NCI-H460 (cell line): ENCODE measurements at places on chromosomes 1 and 21.
A peak's percentile ranks its signal among the peaks of the same experiment; 100 is the strongest.

DNA sequence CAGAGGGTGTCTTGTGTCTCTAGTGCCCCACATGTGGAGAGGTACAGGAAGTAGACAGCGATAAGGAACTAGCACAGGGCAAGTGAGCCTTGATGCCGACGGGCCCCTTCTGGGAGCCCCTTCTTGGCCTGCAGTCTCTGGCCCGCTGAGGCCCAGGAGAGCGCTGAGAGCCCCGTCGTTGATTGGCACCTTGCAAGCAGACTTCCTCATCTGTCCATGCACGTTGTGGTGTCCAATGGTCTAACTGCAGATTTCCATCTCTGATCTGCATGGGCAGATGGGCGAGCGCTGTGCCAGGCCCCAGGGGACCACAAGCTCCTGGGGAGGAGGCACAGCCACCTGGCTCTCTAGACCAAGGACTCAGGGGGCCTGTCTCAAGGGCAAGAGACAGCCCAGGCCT is 32.4 kb downstream of the PLEKHA6 start:
- DNase-seq = no peak

DNA sequence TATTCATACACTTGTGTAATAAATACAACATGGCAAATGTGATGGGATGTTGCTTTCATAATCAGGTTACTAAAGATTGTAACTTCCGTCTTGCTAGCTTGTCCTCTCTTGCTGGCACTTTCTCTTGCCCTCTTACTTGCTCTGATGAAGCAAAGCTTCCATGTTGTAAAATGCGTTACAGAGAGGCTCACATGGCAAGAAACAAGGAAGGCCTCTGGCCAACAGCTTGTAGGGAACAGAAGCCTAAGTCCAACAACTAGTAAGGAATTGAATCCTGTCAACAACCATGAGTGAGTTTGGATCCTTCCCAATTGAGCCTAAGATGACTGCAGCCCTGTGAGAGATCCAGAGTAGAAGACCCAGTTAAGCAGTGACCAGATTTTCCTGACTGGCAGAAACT is 15.4 kb downstream of the TMED5 start:
- DNase-seq = no peak

DNA sequence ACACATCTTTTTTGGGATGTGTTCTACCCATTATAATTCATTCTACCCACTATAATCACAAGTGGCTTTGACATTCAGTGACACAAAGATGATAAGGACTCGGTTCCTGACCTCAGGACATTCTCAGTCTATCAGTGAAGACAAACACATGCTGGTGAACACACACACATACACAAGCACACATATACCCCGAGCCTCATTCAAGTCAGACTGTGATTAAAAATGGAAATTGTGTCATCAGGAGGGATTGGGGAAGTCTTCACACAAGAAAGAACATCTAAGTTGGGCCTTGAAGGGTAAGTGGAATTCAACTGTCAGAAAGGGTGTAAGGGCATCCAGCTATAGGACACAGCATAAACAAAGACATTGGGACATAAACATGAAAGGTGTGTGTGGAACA is 2.6 kb upstream of the LAD1 start:
- DNase-seq = no peak

DNA sequence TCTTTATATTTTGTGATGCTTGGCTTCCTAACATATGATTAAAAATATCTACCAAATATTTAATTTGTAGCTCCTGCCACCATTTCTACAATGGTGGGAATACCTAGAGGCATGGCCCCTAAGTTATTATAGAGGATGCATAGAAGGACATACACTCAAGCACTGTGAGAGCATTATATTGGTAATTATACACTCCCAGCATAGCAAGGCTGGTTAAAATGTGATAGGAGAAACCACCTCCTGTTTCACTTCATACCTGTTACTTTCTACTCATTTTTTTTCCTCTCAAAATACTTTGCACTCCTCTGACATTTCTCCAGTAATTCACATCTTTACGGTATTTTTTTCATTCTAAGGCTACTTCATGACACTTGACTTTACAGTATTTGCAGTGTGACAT is 92.9 kb downstream of the HS2ST1 start:
- DNase-seq = no peak

GRCh38 chr1:109266965-109267364 is 16.0 kb downstream of the PSRC1 start:
- no peak for DNase-seq

GRCh38 chr1:53683986-53684740 is 54.8 kb downstream of the GLIS1 start:
- DNase-seq = no peak

DNA sequence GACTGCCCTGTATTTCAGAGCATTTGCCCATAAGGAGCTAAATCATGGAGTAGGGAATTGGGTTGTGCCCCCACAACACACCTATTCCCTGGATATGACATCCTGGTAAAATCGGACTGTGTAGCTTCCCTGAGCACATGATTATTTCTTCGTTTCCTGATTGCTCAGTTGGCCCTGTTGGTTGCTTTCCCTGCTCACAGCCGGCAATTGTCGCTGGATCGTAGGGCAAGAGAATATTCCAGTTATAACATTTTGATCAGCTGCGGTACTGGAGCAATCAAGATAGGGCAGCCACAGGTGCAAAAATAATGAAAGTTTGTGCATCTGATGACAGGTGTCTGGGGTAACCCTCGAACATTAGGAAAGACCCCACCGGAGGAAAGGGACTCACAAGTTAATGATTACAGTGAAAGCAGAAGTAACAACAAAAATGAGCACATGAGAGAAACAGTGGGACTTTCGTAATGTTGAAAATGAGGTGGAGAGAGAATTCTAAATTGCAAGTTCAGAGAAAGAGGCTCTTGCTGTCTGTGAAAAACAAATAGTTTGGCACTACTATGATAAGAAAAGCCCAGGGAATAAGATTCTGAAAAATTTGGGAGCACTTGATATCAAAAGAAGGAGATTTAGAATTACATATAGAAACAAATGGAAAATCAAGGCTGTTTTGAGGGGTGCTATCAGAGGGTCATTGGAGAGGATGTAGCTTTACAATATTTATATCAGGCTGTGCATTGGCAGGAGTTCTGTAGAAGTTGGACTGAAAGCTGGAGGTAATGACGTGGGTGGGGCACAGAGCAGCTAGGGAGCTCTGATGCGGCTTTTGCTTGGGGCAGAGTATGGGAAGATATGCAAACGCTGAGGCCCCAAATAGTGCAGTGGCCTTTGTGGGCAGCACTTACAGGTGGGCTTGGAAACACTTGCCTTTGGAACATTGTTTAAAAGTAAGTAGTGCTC is at the start of gene MAB21L3:
MAB21L3 (plus strand) TSS at position 833 of the 957 bp plus-strand sequence. CDS start 1,217 bp downstream, outside the sequence.
- DNase-seq = no peak

DNA sequence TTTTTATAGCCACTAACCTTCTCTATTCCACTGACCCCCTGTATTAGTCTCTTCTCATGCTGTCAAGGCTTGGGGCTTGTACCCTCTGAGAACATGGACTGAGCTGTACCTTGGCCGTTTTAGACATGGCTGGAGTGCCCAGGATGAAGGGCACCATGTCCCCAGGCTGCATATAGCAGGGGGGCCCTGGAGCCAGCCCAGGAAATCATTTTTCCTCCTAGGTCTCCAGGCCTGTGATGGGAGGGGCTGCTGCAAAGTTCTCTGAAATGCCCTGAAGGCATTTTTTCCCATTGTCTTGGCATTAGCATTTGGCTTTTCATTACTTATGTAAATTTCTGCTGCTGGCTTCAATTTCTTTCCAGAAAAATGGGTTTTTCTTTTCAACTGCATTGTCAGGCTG is 119.5 kb downstream of the NTMT2 start:
- DNase-seq = no peak

DNA sequence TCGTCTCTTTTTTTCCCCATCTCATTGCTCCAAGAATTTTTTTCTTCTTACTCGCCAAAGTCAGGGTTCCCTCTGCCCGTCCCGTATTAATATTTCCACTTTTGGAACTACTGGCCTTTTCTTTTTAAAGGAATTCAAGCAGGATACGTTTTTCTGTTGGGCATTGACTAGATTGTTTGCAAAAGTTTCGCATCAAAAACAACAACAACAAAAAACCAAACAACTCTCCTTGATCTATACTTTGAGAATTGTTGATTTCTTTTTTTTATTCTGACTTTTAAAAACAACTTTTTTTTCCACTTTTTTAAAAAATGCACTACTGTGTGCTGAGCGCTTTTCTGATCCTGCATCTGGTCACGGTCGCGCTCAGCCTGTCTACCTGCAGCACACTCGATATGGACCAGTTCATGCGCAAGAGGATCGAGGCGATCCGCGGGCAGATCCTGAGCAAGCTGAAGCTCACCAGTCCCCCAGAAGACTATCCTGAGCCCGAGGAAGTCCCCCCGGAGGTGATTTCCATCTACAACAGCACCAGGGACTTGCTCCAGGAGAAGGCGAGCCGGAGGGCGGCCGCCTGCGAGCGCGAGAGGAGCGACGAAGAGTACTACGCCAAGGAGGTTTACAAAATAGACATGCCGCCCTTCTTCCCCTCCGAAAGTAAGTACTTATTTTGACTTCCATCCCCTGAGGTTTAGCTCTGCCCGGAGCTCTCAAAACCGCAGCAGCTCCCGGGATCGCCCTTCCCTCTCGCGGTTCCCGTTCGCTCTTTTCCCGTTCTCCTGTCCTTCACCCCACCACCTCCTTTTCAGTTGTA is 1.5 kb downstream of the TGFB2 start:
- DNase-seq = no peak

GRCh38 chr1:47783638-47784496 is 213.3 kb downstream of the TRABD2B start:
- no peak for DNase-seq

DNA sequence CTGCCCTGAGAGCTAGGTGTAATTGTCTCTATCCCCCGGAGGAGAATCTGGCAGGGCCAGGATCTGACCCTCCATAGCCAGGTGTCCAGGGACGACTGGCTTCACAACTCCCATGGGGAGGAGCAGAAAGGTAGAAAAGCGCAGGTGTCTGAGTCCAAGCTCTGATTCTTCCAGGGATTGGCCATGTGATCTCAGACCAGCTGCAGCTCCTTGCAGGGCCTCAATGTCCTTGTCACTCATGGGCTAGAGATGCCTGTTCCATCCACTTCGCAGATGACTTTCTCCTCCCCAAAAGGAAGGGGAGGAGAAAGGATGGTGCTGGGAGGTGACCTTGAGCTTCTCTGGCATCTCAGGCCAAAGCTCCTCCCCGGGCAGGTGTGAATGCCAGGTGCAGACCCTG is 22.7 kb downstream of the HSPG2 start:
- no peak for DNase-seq

GRCh38 chr1:9155879-9156278 is 27.0 kb upstream of the GPR157 start:
- DNase-seq = no peak

DNA sequence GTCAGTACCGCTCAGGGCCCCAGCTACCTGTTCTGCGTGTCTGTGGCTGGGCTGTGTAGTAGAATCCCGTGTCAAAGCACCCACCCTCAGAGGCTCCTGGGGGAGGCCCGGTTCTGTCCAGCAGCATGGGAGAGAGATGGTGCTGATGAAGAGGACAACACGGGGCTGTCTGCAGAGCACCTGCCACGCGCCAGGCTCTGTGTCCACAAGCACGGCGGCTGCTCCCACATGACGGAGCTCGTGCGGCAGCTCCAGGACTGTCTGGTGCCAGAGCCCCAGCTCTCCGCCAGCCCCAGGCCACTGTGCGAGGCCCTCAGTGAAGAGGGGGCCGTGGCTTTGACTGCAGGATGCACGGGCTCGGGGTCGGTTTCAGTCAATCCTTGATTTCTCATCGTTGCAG is 42.0 kb upstream of the TSPEAR start:
- DNase-seq = no peak

GRCh38 chr1:174232761-174233160 is 73.4 kb downstream of the RABGAP1L start:
- no peak for DNase-seq

DNA sequence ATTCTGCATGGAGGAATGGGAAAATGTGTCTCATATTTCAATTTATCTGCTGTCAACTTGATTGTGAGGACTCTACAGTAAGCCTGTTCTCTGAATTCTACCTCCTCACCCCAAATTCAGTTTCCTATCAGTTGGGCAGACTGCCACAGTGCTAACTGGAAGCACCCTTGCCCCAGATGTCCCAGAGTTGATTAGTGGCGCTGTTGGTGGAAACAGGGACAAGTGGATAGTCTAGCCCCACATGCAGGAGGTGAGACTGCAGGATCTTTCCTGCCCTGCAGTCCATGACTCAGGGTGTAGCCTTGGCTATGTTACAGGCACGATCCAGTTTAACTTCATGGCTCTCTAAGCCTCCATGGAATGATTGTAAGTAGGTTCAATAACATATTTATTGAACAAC is 22.1 kb downstream of the ADAM30 start:
- no peak for DNase-seq

DNA sequence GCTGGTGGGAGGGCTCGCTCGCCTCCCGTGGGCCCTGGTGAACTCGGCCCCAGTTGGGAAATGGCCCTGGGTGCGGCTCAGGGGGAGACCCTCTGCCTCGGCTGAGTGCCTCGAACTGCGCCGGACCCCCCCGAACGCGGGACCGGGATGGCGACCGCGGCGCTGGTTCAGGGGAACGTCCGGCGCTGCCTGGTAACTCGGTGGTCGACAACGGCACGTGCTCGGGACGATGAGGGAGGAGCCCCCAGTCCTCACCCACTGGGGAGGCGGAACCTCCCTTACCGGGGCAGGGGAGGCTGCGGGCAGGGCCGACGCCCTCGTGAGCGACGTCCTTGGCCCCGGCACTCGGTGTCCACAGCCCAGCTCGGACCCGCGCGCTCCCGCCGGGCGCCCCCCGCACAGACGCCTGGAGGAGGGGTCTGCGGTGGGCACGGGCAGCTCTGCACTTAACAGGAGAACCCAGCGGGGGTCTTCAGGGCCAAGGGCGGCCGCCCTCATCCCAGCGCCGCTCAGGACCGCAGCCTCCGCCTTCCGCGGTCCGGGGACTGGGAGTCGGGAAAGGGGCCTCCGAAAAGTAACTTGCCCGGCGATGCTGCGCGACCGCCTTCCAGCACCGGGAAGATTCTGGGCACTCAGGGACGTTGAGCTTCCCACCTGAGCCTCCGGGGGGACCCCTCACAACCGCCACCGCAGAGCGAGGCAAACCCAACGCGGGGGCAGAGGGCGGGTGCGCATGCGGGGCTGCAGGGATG is 1.7 kb downstream of the HES4 start:
- no peak for DNase-seq

GRCh38 chr1:209266590-209267205 is 316.8 kb upstream of the CAMK1G start:
- no peak for DNase-seq

- peak; percentile 11 for DNase-seq
Observed at GRCh38 chr21:42653231-42654061, at the start of gene PDE9A. TSS of gene PDE9A (plus strand) at chr21:42653621. CDS start at chr21:42653815, 194 bp downstream.

GRCh38 chr1:19605967-19606366 is 38.1 kb upstream of the NBL1 start:
- no peak for DNase-seq

- no peak for DNase-seq
Observed at GRCh38 chr1:40362699-40363098, 10.8 kb upstream of the SMAP2 start.
